ENCODE measurements at places on chromosomes 3 and 15. TPM values are rescaled to one million over a fixed set of nuclear protein-coding genes. Genes with fewer than 3 reads are reported as not detected.
A peak's percentile ranks its signal among the peaks of the same experiment; 100 is the strongest.

GRCh38 chr3:53841296-53841695, 4.9 kb downstream of the CHDH start:
- DNase-seq: no peak

GRCh38 chr3:86815880-86816279, 175.1 kb downstream of the VGLL3 start:
- DNase-seq: peak; percentile 67

GRCh38 chr3:116154389-116154788, 290.9 kb downstream of the LSAMP start:
- DNase-seq: no peak

GRCh38 chr3:190618330-190619030, 104.6 kb downstream of the IL1RAP start:
- peak; percentile 8 for DNase-seq

DNA sequence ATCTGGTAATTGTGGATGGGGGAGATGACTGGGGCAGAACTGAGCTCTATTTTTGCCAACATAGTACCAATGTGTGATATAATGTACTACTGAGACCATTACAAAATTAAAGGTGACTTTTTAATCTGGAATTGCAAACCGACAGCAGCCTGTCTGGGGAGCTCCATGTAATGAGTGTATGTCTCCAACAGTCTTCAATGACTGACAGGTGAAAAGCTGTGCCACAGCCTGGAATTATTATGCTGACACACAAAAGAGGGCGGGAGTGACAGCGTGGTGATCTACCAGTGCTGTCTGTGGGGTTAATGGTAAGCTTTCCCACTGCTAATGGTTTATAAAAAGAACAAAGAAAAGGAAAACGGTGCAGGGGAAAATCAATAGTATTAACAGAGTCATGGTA, 143.4 kb downstream of the CLSTN2 start:
- DNase-seq: no peak

- DNase-seq: no peak
Observed at GRCh38 chr3:188559072-188559429, 405.1 kb downstream of the LPP start.

DNA sequence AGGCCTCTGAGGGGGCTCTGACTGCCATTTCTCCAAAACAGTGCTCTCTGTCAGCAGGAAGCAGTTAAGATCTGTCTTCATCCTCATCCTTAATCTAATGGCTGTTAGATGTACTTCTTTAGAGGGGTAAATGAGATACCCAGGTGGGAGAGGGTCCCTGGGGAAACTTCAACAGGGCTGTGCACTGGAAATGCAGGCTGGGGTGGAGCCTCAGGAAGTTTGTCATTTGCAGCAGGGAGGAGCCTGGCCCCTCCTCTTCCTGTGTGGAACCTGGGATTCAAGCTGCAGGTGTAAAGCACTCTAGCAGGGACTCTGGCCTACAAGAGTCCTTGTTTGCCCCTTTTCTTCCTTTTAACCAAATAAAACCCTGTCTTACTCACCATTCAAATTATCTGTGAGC, 1173.6 kb downstream of the OTOL1 start:
- no peak for DNase-seq

GRCh38 chr3:53806182-53807116, 39.8 kb downstream of the CHDH start:
- DNase-seq: peak; percentile 84

GRCh38 chr15:89125088-89125826, 37.0 kb downstream of the ABHD2 start:
- DNase-seq: no peak

GRCh38 chr15:69784798-69785566, 312.7 kb downstream of the TLE3 start:
- DNase-seq: peak; percentile 31

DNA sequence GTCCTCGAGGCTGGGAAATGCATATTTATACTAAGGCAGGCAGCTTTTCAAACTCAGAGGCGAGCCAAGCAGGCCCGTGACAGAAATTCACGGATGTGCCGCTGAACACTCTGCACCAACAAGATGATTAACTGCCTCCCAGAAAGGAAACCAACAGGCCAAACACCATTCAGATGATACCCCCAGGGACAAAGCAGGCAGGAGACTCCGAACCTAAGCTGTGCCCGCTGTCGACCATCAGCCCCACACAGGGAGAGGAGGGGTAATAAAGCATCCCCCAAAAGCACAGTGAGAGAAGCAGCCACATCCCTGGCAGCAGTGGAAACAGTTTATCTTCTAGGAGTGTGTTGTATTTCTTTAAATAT, 31.8 kb downstream of the ADAMTS17 start:
- DNase-seq: peak; percentile 64

DNA sequence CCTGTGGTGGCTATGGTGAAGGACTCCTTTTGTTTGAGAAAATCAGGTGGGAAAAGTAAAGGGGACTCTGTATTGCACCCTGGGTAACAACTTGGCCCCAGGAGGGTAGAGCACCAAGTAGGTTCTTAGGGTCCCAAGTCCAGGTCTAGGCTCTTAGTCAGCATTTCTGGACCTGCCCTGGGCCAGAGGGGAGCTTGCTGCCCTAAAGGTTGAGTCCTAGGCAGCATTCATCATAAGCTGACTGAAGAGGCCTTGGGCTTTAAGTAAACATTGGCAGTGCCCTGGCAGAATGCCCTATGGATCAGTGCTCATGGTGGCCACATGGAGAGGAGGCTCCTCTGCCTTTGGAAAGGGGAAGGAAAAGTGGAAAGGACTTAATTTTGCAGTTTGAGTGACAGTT, 268.5 kb upstream of the CTNNB1 start:
- DNase-seq: no peak

DNA sequence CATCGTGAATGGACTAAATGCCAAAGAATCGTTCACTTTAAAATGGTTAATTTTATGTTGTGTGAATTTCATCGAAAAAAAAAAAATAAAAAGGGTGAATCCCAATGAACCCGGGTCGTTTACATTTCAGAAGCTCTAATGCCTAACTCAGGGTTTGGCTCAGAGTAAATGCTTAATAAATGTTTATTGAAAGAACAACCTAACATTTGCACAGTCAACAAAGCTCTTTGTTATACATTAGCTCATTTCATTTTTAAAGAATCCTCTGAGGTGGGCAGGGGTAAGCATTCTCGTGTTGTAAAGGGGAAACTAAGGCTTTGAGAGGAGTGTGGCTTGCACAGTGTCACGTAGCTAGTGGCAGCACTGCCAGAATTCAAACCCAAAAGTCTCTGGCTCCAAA, 109.5 kb downstream of the RPLP1 start:
- DNase-seq: no peak

DNA sequence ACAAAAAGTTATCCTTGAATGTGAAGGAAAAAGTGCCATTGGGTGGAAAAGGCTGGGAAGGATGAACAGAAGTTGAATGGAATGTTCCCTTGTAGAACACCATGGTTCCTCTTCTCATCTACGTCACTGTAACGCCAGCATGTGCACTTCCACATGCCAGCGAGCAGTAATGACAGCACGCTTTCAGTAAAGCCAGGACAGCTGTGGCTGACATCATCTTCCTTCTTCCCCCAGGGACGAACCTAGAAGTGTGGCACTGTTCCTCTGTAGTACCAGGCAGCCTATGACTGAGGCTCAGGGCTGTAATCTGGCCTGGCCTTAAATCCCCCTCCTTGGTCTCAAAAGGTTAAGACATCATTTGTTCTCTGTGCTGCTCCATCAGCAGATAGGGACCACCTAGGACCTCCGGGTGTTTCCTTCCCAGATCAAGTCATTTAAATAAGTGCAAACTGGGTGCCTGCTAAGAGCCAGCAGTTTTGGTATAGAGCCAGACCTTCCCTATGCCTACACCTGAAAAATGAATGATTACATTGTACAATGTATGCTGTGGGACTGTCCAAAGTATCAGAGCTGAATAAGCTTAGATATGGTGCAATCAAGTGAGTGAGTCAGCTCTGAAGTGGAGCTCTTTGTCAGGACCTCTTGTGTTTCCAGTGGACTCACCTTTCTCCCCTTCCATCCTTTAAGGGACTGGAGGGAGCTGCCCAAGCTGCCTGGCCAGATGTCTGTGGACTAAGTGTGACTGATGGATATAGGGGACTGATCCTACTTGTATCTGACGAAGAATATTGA, 5.6 kb upstream of the SRPRB start:
- no peak for DNase-seq

DNA sequence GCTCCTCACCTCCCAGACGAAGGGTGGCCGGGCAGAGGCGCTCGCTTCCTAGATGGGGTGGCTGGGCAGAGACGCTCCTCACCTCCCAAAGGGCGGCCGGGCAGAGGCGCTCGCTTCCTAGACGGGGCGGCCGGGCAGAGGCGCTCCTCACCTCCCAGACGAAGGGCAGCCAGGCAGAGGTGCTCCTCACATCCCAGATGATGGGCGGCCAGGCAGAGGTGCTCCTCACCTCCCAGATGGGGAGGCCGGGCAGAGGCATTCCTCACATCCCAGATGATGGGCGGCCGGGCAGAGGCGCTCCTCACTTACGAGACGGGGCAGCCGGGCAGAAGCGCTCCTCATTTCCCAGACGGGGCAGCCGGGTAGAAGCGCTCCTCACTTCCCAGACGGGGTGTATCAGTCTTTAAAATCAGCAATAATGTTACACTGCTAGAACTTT, 19.4 kb upstream of the CCNL1 start:
- no peak for DNase-seq

DNA sequence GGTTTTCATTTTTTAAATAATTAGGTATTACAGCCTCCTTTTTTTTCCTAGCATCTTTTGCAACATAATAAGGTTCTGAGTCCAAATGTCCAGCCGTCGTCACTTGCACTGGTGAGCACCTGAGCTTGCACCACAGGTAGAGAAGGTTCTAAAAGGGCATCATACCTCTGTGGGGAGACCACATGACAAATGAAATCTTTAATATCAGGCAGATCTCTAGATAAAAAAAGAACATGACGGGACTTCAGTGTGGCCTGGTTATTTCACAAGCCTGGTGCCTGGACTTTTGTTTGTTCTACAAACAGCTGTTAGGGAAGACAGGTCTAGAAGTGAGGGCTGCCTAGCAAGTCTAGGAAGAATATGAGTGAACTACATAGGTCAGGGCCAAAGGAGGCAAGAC, 3.6 kb downstream of the ZBED2 start:
- DNase-seq: no peak

DNA sequence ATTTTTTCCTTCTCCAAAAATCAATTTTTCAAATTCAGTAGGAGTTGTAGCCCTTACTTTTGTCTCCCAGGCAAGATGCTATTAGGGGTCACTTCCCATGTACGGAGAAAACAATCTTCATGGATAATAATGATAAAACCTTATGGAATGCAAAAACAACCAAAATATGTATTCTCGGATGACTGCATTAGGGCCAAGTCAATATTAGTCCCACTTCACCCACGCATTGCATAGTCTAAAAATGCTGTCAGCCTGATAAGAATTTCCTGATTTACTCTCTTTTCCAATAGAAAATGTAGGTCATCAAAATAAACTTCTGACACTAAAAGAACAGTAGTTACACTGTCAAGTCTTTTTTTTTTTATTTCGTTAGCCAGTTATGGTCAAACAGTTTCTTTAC, 2.7 kb downstream of the VGLL3 start:
- DNase-seq: peak; percentile 56

- peak; percentile 93 for DNase-seq
Observed at GRCh38 chr3:112640930-112641801, at the start of gene CCDC80. Gene CCDC80, minus strand, starts transcription at chr3:112641143. Its CDS starts 1,238 bp downstream, at chr3:112639905.

DNA sequence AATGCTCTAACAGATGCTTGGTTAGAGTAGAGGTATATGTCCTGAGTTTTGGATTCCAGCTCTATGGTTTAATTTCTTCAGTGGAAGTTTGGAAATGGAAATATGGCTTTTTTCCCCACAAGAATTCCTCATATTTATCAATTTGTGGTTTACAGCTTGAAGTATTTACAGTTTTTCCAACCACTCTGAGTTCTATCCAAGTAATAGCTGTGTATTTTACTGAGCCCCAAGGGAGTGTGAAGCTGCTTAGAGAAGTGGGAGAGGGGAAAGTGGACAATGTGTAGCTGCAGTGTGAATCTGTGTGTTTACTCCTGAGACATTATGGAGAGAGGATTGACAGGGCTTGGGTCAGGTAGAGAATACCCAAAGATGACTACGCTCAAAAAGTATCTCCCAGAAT, 54.5 kb downstream of the NEK11 start:
- no peak for DNase-seq

- DNase-seq: peak; percentile 72
Observed at GRCh38 chr3:4720316-4721075, 227.3 kb downstream of the ITPR1 start.

- DNase-seq: no peak
Observed at GRCh38 chr3:193347521-193348501, 30.7 kb downstream of the ATP13A5 start.

GRCh38 chr3:148510116-148510515, 187.6 kb upstream of the AGTR1 start:
- no peak for DNase-seq

- DNase-seq: peak; percentile 35
Observed at GRCh38 chr3:191366675-191367074, 36.3 kb upstream of the UTS2B start.

DNA sequence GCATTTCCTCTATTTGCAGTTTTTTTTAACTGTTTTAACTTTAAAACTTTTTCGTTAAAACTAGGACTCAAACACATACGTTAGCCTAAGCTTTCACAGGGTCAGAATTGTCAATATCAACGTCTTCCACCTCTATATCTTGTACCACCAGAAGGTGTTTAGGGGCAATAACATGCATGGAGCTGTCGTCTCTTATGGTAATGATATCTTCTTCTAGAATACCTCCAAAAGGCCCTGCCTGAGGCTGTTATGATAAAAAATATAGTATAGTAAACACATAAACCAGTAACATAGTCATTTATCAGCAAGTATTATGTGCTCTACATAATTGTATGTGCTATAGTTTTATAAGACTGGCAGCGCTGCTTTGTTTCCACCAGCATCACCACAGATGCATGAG, 76.3 kb upstream of the MLF1 start:
- no peak for DNase-seq

GRCh38 chr15:91537856-91538255, 315.7 kb upstream of the SLCO3A1 start:
- DNase-seq: no peak

DNA sequence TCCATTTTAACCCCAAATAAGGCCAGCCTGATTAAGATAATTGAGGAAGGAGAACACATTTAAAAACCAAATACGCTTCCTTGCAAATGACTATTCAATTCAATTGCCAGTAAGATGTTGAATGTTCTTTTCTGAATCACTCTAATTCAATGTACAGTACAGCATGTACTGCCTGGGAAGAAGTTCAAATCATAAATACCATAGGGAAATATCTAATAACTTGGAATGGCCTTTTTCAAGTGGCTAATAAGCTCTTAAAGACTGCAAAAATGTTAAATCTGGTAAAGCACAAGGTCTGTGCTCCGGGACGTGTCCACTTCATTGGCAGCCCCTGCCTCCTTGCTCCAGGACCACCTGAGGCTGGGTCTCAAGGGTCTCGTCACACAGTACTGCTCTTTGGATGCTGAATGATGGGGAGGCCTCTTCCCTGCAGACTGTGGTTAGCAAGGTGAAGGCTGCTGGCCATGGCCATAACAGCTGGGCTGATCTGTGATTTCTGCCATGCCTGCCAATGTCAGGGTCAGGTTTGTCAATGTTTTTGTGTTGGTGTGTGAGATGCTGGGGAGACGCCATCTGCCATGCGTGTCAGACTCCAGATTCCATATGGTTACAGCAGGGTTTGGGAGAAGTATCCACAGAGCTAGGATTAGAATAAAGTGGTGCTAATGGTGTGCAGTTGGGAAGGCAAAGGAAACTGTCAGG, 300.5 kb downstream of the ADAMTS17 start:
- DNase-seq: peak; percentile 44

The REC114 gene
- not detected for total RNA-seq

The SNURF gene
- total RNA-seq: 12.8 TPM

The CATSPER2 gene
- 6.3 TPM for total RNA-seq

The MORC1 gene
- total RNA-seq: 2.4 TPM

The ADPRH gene
- total RNA-seq: 4.6 TPM

The LMOD3 gene
- total RNA-seq: 3.6 TPM

The RNU5B-1 gene
- not detected for total RNA-seq

The DLEC1 gene
- total RNA-seq: 0.24 TPM

The IL17RD gene
- 5.8 TPM for total RNA-seq

The BSN gene
- 0.96 TPM for total RNA-seq

The MED12L gene
- total RNA-seq: 2.2 TPM
